ENCODE measurements at places on chromosomes 4 and X.

DNA sequence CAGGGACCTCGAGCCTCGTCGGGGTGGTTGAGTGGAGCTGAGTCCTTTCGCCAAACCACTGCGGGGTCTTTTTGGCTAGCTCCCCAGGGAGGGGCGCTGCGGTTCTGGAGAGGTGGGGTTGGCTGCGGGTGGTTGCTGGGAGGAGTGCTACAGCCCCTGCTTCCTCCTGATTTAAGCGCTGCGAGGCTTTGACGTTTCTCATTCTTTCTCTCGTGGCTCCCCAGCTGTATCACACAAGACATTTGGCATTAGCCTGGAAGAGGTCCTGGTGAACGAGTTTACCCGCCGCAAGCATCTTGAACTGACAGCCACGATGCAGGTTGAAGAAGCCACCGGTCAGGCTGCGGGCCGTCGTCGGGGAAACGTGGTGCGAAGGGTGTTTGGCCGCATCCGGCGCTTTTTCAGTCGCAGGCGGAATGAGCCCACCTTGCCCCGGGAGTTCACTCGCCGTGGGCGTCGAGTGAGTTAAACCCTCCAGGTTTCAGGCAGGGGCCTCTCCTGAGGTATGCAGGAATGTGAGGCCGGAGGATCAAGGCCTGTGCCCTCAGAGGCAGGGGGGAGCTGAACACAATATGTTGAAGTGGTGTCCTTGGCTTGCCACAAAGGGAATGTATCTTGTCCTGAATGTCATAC is 25.5 kb downstream of the ARHGAP36 start:
- DNase-seq: no peak

GRCh38 chr4:169621731-169622492 is 1.5 kb downstream of the CLCN3 start:
- peak; percentile 63 for DNase-seq

GRCh38 chr4:175325230-175325629 is 407.1 kb downstream of the ADAM29 start:
- no peak for DNase-seq

DNA sequence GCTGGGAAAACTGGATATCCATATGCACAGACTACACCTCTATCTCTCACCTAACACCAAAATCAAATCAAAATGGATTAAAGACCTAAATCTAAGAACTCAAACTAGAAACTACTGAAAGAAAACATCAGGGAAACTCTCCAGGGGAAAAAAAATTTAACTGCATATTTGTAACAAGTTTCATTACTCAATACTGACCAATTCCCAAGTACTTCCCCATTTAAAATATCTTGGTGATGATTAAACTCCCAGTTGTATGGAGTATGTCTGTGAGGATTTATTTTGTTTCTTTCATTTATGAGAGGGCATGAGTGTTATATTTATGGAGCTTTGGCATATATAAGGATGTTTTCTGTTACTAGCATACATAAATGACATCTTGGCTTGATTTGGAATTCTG is 112.3 kb upstream of the IL15 start:
- DNase-seq: no peak

- no peak for DNase-seq
Observed at GRCh38 chr4:141640696-141641095, 4.3 kb downstream of the IL15 start.

Data from natural killer cell treated with Interleukin-12 subunit alpha and Interleukin-12 subunit beta and Interleukin-15 and Interleukin-18, amount 100 ng/mL, for 72 hours (primary cell).